ENCODE measurements at places on chromosomes 12 and 14.

DNA sequence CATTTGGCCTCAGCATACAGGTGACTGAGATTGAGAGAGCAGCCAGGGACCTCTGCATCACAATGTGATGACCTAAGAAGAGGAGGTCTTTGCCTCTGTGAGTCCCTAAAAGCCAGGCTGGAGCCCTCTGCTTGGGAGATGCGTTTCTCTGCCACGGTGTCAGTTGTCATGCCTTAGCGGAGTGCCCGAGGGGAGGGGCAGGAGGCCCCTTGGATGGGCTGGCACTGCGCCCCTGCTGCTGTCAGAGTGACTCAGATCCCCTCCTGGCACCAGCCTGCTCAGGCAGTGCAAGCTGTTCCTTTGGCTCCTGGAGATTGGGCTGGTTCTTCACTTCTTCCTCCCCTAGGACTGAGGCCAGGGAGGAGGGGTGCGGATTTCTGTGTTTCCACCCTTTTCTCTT is 64.9 kb upstream of the KCNA5 start:
- DNase-seq: no peak

DNA sequence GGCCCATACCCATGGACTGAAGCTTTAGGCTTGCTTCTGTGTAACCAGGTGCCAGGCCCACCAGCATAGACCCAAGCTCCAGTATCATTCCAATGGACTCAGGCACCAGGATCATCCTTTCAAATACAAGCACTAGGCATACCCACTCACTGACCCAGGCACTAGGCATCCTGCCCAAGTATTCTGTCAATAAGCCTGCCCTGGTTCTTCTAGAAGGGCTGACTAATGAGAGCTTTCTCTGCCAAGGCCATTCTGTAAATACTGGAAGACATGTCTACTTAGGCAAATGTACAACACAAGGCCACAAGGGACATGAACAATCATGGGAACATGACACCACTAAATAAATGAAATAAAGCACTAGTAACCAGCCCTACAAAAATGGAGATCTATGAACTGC is 352.2 kb downstream of the FSCB start:
- DNase-seq: no peak

DNA sequence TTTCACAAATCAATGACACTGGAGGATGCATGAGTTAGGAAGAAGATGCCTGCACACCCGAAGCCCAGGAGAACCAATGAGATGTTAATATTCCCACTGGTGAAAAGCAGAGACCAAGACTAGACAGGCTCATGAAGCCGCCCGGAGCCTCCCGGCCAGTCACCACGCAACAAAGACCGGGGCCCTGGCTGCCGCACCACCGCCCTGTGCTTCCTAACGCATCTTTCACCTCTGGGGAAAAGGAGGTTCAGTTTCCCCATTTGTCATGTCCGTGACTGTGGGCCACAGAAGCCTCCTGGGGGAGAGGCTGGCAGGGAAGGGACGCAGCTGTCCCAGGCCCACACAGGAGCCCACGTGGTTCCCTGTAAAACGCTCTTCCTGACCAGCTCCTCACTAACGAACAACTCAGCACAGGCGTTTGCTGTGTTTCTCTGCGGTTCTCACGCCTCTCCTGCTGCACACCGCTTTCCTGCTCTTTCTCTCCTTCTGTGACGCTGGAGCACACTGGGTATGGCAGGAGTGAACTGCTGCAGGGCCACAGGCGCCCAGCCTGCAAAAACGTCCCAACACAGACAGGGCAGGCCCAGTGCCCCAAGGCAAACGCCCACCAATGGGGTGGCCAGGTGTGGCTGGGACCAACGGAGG is 10.8 kb downstream of the RIMBP2 start:
- DNase-seq: no peak

DNA sequence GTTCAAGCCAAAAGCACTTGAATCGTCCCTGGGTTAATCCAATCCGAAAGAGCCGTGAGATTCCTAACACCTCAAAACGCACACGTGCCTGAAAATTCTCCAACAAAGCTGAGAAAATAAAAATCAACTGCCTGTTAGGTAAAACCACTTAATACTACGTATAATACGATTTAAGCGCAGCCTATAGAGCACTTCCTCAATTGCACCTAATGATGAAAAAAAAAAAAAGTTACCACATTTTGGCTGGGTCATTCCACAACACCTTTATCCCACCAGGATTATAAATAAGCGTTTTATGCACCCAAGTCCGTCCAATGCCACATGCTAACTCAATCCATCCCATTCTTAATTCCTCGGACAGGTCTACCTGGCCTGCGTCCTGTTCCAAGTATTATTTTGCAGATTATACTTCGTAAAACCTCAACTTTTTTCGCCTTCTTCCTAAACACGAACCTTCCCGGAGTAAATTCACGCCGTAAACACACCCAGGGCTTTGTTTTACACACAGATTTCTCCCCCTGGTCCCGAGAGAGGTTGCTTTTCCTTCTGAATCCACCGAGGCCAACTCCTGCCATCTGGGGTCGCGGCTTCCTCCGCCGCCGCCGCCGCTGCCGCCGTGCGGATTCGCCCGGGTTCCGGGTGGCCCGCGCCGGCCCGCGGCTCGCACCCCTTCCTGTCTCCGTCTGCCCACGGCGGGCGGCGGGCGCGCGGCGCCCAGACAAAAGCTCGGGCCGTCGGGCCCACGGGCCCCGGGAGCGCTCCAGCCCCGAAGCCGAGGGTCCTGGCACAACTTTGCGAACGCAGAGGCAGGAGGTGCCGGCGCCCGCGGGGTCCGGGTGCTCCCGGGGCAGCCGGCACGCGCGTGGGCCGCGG is 66.2 kb downstream of the RNF34 start:
- DNase-seq: no peak

- DNase-seq: no peak
Measured at GRCh38 chr12:1593174-1594005, 991 bp downstream of the FBXL14 start.

DNA sequence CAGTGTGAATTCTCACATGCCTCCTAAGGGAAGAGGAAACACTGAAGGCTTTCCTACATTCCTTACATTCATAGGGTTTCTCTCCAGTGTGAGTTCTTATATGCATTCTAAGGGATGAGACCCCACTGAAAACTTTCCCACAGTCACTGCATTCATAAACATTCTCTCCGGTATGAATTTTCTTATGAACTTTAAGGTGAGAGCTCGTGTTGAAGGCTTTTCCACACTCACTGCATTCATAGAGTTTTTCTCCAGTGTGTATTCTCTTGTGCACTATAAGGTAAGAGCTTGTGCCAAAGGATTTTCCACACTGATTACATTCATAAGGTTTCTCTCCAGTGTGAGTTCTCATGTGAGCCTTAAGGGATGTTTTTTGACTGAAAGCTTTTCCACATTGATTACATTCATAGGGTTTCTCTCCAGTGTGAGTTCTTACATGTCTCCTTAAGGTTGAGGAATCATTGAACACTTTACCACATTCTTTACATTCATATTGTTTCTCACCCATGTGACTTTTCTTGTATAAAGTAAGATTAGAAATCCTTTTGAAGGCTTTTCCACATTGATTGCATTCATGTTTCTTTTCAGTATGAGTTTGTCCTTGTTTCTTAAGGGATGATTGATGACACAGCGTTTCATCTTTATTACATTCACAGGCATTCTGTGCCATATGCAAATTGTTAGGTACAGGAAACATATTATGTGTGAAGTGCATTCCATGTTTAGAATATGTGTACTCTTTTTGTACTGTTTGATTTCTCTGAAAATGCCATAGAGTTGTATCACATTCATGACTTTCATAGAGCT is 9.5 kb downstream of the ZNF891 start:
- no peak for DNase-seq

DNA sequence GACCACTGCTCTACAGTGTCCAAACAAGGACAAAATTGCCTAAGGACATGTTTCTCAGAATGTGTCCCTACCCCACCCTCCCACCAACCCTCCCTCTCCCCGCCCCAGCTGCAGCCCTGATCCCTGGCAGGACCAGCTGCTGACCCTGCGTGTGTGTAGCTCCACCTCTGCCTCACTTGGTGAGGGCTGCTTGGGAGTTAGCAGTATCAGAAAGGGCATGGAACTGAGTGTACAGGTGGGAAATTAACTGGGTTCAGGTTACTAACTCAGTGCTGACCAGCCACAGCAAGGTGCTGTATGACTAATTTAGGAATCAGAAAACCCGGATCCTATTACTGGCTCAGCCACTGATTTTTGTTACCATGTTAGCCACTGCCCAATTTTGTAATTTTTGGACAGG is 11.3 kb upstream of the PLEKHD1 start:
- DNase-seq: no peak

GRCh38 chr12:105922670-105923102 is 216.1 kb downstream of the NUAK1 start:
- DNase-seq: peak; percentile 13

GRCh38 chr14:83548061-83548839 is 1981.7 kb upstream of the FLRT2 start:
- DNase-seq: no peak

- no peak for DNase-seq
Measured at GRCh38 chr12:106135781-106136180, 3.0 kb downstream of the NUAK1 start.

- DNase-seq: no peak
Measured at GRCh38 chr14:46322730-46323403, 328.7 kb downstream of the RPL10L start.

DNA sequence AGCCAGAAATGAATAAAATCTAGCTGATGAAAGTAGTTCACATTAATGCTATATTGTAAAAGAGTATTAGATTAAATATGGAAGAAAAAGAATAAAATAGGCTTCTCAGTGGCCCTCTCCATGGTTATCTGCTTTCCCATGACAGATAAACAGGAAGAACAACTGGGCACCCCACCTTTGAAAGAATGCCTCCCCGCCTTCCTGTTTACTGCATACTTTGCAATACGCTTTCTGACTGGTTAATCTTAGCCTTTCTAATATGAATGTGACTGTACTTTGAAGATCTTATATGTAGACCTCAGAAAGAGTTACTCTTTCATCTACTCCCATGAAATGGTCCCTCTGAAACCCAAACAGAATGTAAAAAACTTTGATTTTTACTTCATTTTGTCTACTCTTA is 34.1 kb upstream of the DAAM1 start:
- no peak for DNase-seq

DNA sequence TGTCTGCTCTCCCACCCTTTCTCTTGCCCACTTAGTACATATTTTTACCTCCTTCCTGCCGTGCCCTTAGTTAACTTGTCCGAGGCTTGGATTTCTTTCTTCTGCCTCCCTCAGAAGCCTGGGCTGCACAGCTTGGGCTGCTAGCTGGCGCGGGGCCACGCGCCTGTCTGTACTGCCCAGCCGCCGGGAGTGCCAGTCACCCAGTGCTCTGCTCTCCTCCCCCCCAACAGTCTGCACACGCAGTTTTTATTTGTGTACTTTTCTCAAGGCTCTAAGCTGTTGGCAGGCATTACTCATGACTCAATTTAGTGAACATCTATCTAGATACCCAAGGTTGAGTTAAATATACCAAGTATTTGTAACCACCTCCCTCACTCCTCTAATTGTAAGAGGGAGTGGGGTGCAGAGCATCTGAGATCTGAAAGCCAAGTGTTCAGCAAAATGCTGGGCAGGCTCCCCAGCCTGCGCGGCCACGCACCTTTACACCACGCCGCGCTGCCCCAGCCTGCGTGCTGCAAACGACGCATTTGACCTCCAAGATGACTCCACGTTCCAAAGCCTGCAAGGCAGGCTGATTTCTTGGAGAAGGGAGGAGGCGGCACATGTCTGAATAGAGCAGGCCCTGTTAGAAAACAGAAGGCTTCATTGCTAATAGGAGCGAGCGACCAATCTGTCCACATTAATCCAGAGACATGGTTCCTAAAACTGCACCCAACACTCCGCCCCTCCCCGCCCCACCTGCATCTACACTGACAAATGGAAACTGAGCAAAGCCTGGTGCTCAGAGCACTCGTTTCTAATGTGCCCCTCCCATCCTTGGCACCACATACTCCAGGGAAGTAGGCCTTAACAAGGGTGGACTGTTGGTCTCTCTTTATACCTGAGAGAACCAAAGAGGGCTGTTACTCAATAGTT is 18.2 kb upstream of the CACNA2D4 start:
- peak; percentile 58 for DNase-seq

DNA sequence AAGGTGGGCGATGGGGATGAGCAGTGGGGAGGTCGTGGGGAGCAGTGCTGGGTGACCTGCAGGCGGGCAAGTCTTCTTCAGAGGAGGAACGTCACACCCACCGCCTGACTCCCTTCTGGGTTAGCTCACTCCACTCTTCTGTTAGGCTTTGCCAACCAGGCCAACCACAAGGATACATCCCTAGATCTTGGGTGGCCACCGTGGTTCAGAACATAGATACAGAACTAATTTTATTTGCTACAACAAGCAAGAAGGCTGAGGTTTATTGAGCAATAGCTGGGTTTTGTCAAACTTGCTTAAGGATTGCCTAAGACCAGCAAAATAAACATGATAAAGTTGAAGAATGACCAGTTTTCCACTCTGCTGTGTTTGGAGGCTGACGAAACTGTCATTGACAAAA is 109.4 kb downstream of the DACT1 start:
- DNase-seq: no peak

- no peak for DNase-seq
Measured at GRCh38 chr14:71130491-71131179, 223.4 kb downstream of the PCNX1 start.
